ENCODE measurements at places on chromosomes 3 and 15.

DNA sequence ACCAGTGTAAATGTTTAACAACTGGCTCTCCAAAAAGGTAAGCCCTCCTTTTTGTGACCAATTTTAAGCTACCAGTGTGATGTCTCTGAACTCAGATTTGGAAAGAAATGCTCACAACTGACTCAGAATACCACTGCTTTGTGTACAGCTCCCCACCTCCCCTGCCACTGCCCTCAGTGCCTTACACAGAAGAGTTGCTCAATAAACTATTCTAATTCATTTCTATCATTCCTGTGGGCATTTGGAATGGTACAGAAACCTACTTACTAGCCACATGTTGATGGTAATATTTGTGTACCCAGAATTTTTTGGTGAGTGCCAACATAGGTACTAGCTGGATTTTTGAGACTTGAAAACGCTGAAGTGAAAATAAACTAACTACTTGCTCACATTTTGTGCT lies 16.0 kb downstream of the LRRN1 start:
- no peak for DNase-seq

DNA sequence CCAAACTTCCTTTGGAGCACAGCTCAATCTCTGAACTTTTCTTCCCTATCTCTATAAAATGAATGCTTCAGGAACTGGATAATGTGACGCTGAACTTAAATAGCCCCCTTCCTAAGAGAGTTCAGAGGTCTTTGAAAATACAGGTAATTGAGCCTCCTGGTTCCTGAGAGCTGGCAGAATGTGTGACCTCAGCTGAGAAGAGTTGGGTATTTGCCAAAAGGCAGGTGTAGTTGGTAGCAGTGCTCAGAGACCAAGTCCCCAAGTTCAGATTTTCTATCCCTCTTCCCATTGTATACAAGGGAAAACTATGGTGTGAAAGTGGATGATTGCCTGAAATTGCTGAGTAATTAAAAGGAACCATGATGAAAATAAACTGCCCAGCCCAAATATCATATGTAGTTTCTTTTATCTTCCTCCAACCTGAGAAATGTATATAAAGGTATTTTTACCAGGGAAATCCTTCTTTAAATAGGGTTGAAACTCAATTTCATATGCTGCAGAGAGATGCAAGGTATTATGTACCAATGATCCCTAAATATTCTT lies 154.6 kb upstream of the ICE2 start:
- no peak for DNase-seq

DNA sequence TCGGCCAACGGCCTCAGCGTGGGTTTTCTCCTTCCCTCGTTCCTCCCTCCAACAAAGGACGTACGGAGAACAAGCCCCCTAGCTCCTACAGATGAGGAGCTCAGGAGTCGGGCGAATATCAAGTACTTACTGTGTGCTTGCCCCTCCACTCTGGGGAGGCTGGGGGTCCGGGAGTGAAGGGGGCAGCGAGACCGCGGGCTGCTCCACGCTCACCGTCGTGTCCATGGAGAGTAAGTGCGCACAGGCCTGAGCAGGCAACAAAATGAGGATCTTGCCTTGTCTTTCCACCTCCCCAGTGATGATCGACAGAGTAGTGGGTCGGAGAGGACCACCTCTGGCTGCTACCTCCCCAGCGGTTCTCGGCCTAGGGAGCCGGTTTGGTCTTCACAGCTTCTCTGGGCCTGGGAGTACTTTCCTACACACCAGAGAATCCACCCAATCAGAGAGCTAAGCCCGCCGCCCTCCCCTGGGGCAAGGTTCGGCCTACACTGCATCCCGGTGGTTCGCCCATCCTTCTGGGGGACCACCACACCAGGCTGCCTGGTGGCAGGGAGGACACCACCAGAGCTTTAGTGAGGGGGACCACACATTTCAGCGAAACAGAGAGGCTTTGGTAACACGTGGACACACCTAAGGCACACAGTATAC lies 603 bp upstream of the TRANK1 start:
- no peak for DNase-seq

GRCh38 chr3:77055841-77056341 lies 16.0 kb downstream of the ROBO2 start:
- no peak for DNase-seq

GRCh38 chr3:50317300-50317699 lies 5.2 kb downstream of the HYAL2 start:
- no peak for DNase-seq

DNA sequence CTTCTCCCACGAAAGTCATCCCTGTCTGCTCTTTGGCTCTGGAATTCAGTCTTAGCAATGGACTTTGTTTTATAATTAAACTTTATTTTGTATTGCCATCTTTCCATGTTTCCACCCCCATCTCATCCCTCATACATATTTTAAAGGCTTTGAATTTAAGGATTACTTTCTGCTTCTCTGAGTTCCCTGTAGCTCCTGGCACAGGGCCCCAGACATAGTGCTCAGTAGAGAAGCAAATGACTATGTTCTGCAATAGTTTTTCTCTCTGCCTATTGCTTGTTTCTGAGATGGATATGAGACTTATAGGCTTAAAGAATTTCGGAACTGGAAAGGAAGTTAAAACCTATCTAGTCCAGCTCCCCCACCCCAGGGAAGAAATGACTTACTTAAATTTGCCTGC lies 197.0 kb downstream of the LPP start:
- DNase-seq: no peak

- DNase-seq: no peak
Observed at GRCh38 chr3:141275973-141276372, 44.3 kb downstream of the PXYLP1 start.

DNA sequence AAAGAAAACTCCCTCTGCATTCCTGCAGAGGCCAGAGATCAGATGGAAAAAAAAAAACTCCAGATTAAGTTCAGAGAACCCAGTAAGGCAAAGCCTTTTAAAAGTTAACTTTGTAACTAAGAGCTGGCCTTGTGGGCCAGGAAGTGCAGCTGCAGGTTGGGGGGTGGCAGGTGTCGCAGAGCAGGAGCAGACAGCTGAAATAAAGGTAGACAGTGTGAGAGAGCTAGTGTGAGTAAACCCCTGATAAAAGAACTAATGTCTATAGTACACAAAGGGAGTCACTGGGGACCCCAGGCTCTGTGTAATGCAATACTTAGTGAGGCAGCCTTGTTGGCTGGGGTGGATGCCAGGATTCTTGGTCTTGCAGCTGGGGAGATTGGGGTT lies 42.1 kb downstream of the PPCDC start:
- no peak for DNase-seq

Measured in RKO (cell line).